ENCODE measurements at places on chromosomes 5 and 9.

DNA sequence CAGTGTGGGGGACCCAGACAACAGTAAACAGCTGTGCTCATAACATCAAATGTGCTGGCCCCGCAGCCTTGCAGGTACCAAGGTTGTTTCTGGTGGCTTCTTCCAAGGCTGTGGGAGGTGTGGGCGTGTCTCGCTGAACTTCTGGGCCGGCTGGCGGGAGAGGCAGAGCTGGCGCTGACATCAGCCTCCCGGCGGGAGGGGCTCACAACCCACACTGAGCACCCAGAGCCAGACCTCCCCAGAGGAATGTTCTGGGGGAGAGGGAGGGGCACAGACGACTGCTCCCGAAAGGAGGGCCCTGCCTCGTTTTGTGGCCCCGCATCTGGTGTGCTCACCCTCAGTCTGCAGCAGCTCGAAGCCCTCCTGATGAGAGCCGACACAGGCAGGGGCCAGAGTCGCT lies 6.9 kb upstream of the SLC12A7 start:
- no peak for DNase-seq

- DNase-seq: no peak
Observed at GRCh38 chr5:38387161-38387560, 128.8 kb downstream of the EGFLAM start.

- no peak for DNase-seq
Observed at GRCh38 chr5:122400938-122401337, 88.9 kb downstream of the SNCAIP start.

DNA sequence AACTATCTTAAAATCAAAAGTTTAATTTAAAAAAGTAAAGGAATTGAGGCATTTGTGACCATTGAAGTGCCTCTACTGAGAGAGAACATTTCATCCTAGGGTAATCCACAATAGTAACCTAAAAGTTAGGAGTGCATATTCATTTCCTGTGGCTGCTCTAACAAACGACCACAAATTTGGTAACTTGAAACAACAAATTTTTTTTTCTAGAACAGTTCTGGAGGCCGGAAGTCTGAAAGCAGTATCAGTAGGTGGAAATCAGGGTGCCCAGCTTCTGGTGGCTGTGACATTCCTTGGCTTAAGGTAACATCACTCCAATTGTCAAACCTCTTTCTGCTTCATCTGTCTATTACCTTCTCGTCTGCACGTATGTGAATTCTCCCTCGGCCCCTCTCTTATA lies 67.1 kb upstream of the SSBP2 start:
- no peak for DNase-seq

DNA sequence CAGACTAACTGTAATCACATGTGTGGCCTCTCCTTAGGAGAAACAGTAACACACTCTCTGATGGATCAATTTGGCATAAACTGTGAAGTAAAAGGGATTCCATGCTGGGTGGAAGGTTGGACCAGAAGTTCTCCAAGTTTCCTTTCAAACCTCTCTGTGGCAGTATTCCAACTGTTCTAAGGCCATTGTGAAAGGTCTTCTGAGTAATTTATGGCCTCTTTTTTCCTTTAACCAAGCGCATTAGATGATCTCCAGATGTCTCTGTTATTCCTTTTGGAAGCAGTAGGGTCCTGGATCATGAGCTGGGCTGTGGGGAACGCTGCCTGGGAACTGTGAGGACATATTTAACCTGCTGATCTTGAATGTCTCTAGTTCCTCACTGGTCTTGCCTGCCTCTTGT lies 80.6 kb upstream of the IL6ST start:
- DNase-seq: no peak

DNA sequence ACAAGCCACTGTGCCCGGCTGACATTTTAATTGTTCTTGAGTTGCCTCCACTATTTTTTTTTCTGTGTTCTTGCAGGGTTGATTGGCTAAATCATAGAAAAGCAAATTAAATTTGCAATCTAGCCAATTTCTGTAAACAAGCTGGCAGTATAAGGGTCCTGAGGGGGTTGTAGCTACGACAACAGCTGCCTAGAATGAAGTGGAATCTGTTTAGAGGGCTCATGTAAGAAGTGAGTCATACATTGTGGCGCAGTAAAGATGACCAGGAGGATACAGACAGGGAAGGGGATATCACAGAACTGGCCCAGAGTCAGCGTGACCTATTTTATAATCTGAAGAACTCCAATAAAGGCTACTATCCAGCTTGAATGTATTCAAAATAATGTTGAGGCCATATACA lies 82.2 kb upstream of the TLE1 start:
- DNase-seq: no peak

DNA sequence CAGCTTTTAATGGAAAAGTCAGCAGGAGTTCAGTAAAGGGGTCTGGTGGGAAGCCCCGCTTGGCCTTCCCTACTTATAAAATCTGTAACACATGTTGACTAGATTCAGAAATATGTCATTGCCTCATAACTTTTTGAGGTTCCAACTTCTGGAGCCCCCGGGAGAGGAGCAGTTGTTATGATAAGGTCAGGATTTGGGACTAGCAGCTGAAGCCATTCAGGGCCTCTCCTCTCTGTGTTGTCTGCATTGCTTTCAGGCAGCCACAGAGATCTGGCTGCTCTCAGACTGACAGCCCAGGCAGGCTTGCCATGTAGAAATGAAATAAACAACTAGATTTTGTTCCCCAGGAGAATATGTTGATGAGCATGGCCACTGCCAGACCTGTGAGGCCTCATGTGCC lies 167.1 kb downstream of the RFK start:
- DNase-seq: no peak

GRCh38 chr5:173807181-173807655 lies 80.9 kb upstream of the CPEB4 start:
- DNase-seq: no peak

DNA sequence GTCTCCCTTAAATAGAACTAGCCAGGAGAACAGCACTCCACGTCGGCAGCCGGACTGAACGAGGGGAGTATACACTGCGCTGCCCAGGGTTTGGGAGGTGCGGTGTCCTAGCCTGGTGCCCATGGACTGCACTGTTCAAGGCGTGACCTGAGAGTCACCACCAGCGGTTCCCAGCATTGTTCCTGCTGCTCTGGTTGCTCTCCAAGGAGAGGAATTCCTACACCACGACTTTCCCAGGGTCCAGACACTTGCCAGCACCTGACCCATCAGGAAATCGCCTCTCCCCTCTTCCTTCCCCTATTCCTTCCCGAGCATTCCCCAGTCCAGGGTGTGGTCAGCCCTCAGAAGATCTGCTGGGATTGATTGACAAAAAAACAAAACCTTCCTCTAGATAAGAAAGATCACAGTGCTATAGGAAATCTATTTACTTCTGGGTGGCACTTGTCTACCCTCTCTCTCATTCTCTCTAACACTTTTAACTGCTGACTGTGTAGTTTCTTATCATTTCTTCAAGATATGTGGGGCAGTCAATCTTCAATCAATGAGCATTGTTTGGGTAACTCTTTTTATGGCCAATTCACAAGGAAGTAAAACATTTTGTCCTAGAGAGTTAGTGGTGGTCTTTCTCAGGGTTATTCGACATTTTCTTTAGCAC lies 297.8 kb upstream of the ACTBL2 start:
- no peak for DNase-seq

DNA sequence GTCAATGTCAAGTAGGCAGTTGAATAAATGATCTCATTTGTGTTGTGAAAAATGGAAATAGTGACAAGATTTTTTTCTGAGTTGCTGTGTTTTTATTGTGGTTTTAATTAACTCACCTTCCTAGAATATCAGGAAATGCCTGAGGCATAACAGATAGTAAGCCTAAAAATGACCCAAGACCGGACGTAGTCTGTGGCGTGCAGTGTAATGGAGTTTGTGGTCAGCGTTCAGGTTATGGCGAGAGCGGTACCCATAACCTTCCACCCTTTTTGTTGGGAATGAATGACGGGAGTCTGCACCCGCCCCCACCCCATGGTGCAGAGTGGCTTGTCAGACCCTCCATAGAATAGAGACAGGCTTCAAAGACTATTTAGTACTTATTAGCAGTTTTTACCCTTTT lies 119.3 kb downstream of the GALNT10 start:
- DNase-seq: no peak

- DNase-seq: peak; percentile 8
Observed at GRCh38 chr9:16133556-16134227, 580.8 kb downstream of the CCDC171 start.

DNA sequence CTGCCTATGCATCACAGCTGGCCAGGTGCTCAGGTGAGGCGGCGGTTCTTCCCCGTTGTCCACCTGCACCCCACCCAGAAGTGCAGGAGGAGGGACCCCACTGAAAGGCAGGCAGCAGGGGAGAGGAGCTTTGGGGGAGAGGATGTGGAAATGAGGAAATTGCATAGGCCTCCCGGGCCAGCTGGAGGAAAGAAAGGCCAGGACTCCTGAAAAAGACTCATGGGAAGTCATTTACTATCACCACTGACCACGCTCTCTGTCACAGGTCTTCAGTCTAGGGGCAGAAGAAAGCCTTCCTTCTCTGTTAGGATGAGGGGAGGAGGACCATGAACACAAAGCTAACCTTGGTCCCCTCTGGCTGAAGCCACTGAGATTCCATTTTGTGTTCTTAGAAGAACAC lies 28.1 kb downstream of the KCNMB1 start:
- DNase-seq: no peak

- no peak for DNase-seq
Observed at GRCh38 chr5:179370490-179371120, 25.3 kb upstream of the ADAMTS2 start.

DNA sequence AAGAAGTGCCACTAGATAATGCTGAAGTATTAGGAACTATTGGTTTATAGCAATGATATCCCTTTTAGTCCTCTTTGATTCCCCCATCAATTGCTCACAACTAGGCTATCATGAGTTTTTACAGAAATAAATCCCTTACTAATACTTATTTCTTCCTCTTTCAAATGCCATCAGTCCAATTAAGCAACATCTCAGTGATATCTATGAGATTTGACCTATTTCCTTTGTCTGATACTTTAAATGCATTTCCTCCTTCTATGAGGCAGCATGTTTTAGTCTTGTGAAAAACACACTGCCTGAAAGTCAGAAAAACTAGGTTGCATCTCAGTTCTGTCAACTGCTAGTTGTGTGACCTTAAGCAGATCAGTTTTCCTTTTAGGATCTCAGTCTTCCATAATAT lies 101.6 kb downstream of the FBXW11 start:
- no peak for DNase-seq

DNA sequence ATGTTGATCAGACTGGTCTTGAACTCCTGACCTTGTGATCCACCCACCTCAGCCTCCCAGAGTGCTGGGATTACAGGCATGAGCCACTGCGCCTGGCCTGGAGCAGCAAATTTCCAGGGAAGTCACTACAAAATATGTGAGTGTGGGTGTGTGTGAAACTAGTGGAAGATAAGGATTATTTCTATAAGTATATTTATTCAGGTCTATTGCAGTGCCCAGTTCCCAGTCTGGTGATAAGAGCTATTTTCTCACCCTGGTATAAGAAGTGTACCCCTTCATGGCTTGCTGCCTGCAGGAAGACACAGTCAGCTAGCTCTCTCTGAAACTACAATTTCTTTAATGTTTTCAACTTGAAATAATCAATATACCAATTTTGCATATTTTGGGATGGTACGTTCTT lies 37.1 kb downstream of the TARS1 start:
- DNase-seq: no peak

GRCh38 chr9:88974641-88975040 lies 16.6 kb upstream of the S1PR3 start:
- no peak for DNase-seq

DNA sequence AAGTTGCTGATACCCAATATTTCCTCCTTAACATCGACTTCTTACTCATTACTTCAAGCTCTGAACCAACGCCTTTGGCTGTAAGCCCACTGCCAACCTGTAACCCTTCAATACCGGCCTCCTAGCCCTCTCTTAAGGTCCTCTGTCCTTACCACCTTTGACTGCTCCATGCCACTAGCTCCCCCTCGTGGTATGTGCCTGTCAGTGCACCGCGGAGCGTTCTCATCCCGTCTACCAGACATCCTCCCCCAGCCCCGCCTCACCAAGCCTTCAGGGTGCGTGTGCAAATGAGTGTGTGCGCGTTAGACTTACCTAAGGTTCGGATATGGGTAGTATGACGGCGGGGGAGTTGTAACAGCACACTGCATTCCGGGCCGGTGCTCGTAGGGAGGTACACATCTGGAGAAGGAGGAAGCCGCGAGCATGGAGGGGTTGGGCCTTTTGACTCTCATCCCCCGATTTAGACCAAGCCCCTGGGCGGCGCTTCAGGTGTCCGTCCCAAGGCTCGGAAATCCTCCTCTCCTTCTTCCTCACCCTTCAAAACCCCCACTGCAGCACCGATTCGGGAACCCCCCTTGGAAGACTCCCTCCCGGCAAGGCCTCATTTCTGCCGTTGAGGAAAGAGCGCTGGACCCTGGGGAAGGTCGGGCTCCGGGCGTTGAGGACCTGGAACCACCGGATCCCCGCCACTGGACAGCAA lies 2.8 kb upstream of the MYORG start:
- peak; percentile 72 for DNase-seq

DNA sequence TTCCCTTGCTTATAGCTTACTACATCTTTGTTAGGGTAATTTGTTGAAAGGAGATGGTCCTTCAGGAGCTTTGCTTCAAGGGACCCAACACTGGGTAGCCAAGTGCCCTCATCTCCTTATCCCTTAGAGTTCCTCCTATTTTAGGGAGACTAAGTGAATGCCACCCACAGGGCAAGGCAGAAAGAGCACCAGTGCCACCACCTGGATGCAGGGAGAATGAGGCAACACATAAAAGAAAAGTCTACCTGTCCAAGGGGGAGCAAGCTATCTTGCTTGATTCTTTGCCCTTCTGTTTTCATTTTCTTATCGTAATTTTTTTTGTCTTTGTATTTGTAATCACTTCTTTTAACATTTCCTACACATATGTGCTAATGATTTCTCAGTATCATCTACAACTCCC lies 205.5 kb downstream of the NPR3 start:
- DNase-seq: no peak

GRCh38 chr5:14753947-14754346 lies 89.4 kb downstream of the OTULIN start:
- peak; percentile 54 for DNase-seq

- no peak for DNase-seq
Observed at GRCh38 chr9:8670751-8671150, 871.2 kb upstream of the DMAC1 start.

DNA sequence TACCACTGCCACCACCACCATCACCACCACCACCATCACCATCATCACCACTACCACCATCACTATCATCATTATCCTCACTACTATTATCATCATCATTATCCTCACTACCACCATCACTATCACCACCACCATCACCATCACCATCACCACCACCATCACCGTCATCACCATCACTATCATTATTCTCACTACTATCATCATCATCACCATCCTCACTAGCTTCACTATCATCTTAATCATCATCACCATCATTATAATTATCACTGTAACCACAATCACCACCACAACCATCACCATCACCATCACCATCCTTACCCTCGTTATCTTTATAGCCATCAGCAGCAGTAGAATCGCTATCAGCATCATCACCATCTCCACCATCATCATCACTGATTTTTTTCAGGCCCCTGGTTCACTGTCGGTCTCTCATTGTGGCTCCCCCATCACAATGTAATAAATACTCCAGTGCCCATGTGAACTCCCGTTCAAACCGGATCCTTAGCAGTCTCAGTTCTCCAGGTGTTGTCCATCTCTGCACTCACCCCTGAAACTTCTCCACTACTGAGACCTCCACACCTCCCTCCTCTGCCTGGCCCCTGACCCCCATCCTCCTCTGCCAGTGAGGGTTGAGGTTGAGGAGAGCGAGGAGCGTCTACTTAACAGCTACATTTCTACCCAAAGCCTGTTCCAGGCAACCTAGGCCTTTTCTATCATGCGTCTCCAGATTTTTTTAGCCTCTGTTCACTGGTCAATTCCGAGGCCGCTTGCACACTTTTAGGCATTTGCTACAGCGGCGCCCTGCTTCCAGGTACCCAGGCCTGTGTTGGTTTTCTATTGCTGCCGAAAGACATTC lies 238.2 kb downstream of the PBX3 start:
- DNase-seq: no peak

GRCh38 chr9:112784020-112784785 lies 33.6 kb downstream of the SNX30 start:
- no peak for DNase-seq
